ENCODE measurements at places on chromosomes 5 and 9.

- no peak for DNase-seq
Observed at GRCh38 chr5:135054546-135054945, 20.5 kb upstream of the PITX1 start.

- DNase-seq: no peak
Observed at GRCh38 chr5:74822288-74822687, 43.9 kb downstream of the FAM169A start.

GRCh38 chr5:121025671-121026070 is 561.6 kb downstream of the PRR16 start:
- no peak for DNase-seq

- no peak for DNase-seq
Observed at GRCh38 chr9:69465473-69465872, 140.5 kb downstream of the ENTREP1 start.

DNA sequence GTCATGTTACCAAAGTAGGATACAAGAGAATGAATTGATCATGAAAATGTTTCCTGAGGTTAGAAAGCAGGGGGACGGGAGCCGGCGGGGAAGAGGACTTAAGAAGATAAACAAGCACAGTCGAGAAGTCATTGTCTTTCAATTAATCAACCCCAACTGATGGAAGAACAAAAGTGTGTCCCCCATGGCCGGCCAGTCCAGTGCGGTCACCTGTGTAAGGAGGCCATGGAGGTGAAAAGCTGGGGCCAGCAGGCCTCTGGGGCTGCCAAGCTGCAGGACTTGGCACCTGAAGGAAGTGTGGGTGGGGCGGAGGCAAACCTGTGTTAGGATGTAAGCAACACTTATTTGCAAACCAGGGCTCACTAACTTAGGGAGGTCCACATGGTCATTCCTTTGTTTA is 223.3 kb upstream of the TBCA start:
- no peak for DNase-seq

GRCh38 chr5:148469501-148469935 is 85.8 kb downstream of the FBXO38 start:
- no peak for DNase-seq
